ENCODE measurements at places on chromosomes 13 and 19. TPM values are rescaled to one million over a fixed set of nuclear protein-coding genes. Genes with fewer than 3 reads are reported as not detected.

GRCh38 chr19:30161021-30161655 is 211.0 kb upstream of the ZNF536 start:
- no peak for DNase-seq

Gene DAZAP1
- total RNA-seq: 37.9 TPM

- DNase-seq: no peak
Measured at GRCh38 chr13:91592056-91593014, 193.9 kb downstream of the GPC5 start.

Gene GAS6
- total RNA-seq: 47.1 TPM

Gene IGSF23
- not detected for total RNA-seq

Gene GARIN5B
- not detected for total RNA-seq

Gene FXYD3
- total RNA-seq: 75.0 TPM

- DNase-seq: no peak
Measured at GRCh38 chr13:24127116-24127631, 33.3 kb upstream of the SPATA13 start.

- no peak for DNase-seq
Measured at GRCh38 chr13:113828282-113828825, 35.5 kb downstream of the GAS6 start.

DNA sequence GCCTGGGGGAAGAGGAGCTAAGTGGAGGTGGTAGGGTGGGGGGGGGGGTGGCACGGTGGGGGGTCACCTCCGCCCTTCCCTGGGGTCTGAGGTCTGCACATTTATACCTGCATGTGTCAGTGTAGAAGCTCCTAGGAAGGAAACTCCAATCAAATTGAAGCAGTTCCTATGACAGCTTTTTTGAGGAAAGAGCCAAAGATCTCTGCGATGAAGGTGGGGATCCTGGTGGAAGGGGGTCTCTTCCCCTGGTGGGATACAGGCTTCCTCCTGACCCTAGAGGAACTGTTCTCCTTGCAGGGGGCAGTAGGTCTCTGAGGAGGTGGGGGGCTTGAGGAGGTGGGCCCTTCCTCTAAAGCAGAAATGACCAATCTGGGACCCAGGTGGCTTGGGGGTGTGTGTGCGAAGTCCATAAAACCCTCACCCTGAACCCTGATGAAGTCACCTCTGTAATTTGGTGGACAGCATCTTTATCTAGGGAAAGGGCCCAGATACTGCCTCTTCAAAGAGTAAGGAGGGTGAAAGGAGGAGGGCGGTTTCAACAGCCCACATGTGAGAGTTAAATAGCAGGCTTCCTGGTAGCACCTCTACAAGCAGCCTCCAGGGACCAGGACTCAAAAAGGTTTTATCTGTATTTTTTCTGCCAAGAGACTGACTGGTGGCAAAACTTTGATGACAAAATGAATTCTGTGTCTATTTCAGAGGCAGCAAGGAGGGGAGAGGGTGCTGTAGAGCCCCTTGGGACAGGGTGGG is 12.9 kb downstream of the RANBP3 start:
- DNase-seq: no peak

- DNase-seq: no peak
Measured at GRCh38 chr13:77016888-77017623, 9.9 kb downstream of the FBXL3 start.

DNA sequence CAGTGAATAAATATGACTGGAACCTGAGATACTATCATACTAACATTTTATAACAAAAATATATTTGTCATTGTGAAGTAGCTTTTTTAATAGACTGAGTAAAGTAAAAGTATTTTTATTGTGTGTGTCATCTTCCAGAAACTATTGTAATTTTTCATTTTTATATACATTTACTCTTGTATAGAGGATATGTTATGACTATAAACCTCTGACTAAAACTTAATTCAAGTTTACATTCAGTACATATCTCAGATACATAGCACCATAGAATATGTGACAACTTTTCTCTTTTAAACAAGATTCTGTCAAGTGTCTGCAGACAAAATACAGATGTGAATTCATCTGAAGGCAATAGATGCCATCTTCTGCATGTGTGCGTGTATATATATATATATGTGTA is 704.3 kb downstream of the SLITRK1 start:
- DNase-seq: no peak

- DNase-seq: no peak
Measured at GRCh38 chr13:50537029-50537428, 306.5 kb downstream of the DLEU7 start.

Gene GSX1
- total RNA-seq: not detected

- peak; percentile 34 for DNase-seq
Measured at GRCh38 chr19:31338069-31338776, 11.0 kb downstream of the TSHZ3 start.

GRCh38 chr13:78786459-78786858 is 127.5 kb upstream of the OBI1 start:
- no peak for DNase-seq

Gene IZUMO2
- total RNA-seq: not detected

DNA sequence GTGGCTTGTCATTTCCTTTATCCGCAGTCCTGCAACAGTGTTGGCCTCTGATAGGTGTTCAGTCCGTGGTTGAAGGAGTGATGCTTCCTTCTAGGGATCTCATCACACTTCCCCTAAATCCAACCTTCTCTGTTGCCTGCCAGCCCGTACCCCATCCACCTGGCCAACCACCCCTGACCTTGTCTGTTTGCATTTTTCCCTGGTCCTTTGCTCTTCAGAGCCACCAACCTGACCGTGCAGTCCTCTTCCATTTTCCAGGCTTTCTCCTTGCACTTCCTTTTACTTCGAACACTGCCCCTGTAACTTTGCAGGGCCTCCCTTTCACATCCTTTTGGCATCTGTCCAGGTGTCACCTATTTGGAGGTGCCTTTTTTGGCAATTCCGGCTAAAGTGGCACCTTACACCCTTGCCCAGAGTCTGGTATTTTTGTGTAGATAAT is 696 bp downstream of the ZNF460 start:
- DNase-seq: no peak

DNA sequence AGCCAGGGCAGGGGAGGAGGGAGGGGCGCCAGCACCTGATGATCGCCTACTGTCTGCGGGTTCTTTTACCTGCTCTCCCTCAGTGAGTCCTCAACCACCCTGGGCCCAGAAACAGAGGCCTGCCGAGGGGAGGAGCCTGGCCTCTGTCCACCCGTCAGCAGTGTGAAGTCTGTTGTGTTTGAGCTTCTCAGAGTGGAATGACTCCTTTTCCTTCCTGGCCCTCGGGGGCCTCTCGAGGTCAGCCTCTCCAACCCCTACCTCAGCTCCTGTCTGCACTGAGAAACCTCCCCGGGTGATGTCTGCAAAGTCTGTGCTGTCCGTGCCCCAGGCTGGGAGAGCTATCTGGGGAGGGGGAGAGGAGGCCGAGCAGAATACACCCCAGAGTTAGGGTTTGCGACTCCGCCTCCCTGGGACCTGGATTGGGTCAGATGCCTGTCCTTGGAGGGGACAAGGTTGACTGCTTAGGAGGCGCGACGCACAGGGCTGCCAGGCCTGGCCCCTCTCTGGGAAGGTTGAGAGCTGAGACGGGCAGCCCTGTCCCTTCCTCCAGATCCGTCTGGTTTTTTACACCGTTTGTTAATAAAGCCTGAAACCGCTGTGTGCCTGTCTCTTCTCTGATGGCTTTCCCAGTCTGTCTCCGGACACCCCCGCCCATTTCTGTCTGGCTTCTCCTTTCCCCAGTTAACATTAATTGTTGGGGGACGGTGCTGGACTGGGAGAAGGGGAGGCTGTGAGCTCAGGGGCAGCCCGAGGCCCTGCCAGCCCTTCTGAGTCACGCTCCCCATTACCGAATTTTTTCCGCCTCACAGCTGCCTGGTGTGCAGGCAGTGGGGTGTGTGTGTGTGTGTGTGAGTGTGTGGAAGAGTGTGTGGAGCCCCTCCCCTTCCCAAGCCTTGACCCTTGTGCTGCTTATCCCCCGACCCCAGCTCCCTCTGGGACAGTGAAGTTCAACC is 989 bp upstream of the SSC5D start:
- peak; percentile 82 for DNase-seq
